ENCODE measurements at places on chromosomes 3 and 15.

DNA sequence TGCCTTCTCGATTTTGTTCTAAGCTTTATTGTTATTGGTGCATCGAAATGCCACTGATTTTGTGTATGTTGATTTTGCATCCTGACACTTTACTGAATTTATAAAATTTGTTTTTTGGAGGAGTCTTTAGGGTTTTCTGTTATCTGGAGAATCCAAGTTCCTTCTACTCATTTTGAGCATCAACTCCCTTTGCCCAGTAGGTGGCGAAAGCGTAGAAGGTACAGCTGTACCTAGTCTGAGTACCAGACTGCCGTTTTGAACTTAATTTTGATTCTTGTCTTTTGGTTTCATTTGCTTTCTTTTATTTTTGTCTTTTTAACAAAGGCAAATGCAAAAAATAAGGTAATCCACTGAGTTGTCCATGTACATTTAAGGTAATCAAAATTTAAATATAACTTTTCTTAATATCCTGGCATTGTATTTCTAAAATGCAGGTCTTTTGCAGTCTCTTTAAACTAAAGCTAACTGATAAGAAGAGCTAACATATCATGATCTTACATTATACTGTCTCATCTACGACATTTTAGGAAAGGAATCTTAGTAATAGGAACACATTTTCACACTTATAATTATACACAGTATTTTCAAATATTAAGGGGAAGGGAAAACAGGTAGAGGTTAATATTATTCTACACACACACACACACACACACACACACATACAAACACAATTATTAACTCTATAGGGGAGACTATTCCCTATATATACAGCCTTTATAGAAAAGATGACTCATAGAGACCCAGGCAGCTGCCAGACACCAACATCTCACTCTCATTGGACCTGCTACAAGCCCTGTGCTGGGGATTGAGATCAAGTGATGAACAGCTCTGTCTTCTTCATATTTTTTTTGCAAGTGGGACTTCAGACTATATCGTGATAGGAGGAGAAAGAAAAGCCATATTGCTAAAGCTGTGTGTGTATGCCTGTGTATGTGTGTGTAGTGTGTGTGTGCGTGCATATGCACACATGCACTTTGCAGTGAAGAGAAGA is 71.8 kb downstream of the SYNPR start:
- peak; percentile 16 for DNase-seq

DNA sequence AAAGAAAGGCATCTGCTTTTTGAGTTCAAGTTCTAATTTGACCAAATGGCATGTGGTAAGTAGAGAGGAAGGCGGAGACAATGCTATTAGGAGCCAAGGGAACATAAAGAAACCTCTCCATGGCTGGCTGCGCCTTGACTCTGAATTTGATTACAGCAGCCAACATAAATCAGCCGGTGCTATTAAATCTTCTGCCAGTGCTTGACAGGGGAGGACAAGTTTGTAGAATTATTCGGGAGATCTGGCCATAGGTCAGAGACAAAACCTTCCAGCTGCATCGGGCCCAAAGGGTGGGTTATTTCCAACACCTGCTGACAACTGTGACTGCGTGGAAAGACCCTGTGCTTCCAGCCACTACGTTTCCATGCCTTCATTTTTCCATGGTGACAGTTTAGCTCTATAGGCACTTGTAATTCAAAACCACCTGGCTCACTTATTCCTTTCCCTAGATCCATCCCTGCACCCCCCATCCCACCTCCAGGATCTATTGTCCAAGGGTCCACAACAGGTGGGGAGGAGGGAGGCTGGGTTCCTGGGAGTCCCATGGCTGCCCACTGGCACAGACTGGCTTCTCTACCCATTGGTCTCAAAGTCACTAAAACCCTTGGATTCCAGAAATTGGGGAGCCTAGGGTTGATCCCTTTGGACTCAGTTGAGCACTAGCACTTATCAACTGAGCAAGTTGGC is 15.9 kb downstream of the COLQ start:
- no peak for DNase-seq

DNA sequence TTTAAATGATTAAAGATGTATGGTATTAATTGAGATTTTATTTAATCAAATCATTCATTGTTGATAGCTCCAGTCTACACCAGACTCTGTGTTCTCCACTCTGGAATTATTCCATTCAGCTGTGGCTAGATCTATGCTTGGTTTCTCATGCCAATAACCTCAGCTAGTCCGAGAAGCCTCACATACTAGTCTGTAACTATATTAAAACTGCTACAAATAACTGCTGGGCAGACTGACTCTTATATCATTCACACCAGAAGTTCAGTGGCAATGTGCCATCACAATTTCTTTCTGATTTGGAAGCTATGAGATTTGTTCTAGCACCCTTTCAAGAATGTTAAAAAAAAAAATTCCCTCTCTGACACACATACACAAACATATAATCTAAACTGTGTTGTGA is 947.3 kb downstream of the ROBO1 start:
- no peak for DNase-seq

- DNase-seq: no peak
Measured at GRCh38 chr3:106711650-106712049, 665.6 kb upstream of the CCDC54 start.

DNA sequence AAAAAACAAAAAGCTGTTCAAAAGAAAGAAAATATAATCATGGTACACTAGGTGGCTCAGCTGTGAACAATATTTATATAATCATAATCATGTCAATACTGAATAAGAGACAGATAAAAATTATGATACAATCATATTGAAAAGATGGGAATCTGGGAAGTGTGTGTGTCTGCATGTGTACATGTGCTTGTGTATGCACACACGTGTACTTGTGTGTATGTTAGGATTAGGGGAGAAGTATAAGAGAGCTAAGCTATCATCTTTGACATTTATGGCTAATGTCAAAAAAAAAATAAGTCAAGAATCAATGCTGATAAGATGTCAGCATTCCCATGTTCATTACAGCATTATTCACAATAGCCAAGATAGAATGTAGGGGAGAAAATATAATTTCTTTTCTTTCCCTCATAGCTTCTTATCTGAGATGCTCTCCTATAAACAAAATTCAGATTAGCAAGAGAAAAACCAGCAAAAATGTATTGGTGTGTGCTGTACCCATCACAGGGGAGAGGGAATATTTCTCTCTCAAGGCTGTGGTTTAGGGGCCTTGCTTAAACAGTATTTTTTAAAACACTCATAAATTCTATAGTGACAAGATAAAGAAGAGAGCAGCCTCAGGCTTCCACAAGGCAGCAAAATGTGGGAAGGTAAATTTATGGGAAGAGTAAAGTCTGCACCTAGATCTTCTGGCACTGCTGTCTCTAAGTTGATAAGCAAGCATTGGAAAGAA is 63.4 kb upstream of the ITGA11 start:
- no peak for DNase-seq

DNA sequence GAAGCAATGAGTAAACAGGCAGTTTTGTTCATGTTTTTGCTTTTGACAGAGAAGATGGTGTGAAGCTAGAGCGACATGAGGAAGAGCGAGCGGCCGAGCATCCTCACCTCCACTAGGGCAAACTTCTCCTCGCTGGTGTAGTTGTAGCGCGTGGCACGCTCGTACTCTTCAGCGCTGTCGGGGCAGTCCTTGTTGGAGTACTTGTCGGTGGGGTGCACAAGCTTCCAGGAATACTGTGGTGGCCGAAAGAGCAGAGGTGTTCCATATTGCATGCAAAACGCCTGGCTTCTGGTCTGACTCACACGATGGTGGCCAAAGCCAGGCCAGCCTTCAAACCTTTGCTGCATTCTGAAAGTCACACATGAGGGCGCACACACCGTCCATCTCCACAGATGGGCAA is 54.3 kb downstream of the CYFIP1 start:
- DNase-seq: no peak

Measured in stimulated activated CD4-positive, alpha-beta T cell treated with anti-CD3 and anti-CD28 coated beads, Interleukin-12 subunit alpha, Interleukin-12 subunit beta, amount 100 ng/mL, for 48 hours (primary cell).